ENCODE measurements at places on chromosomes 5 and 9. TPM values are rescaled to one million over a fixed set of nuclear protein-coding genes. Genes with fewer than 3 reads are reported as not detected.

DNA sequence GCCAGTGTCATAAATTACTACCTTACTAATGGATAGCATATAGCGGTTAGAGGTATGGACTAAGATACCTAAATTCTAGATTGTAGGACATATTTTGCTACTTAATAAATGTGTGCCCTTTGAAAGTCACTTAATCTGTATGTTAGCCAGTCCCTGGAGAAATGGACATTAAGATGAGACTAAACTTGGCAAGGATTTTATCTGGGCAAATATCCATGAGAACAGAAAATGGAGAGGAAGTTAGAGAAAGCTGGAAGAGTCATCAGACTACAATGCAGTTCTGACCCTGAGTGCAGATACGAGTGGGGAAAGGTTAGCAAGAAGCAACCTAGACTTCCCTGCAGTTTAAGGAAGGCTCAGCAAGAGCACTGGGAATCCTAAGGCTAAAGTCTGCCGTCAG, 33.0 kb downstream of the TBCA start:
- no peak for DNase-seq

DNA sequence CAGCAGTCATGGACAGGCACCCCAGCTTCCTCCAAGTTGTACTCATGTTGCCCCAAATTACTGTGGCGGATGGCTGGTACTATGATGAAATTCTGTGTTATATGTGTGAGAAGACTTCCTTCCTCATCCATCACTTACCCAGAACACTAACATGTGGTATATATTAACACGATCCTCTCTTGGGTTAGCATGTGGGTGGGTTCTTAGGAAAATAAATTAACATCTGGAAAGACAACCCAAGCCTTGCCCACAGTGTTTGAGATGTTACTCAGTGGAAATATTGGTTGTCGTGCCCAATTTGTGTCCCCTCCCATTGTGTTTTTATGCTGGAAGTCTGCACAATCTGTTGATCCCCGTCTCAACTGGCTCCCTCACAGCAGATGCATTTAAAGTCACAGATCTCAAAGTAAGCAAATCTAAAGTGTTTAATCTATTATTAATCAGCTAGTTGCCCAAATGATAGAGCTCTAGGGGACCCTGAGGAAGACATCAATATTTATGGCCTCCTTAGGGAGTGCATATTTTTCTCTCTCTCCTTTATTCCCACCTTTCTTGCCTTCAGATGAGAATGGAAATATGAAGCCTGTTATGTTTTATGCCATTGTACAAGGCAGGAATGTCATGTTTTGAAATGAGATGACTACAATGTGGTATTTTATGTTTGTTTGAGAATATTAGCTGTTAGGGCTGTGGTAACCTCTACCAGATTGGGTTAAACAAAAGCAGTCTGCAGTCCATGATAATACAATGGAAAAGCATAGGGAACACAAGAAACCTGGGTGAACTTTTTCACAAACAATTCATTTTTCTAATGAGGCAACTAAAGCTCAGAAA, 93.9 kb downstream of the GRIA1 start:
- DNase-seq: no peak

DNA sequence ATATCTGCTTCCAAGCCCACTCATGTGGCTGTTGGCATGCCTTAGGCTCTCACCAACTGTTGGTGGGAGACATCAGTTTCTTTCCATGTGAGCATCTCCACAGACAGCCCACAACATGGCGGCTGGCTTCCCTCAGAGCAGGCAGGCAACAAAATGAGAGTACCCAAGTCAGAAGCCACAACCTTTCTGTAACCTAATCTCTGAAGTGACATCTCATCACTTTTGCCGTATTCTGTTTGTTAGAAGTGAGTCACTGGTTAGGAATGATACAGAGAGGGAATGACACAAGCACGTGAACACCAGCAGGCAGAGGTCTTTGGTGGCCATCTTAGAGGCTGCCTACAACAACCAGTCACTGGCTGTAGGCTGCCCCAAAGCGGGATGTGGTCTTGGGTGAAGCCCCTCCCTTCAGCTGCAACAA, 88.6 kb upstream of the RASGRF2 start:
- no peak for DNase-seq

- DNase-seq: peak; percentile 69
Observed at GRCh38 chr5:69368458-69369339, 621 bp downstream of the AK6 start.

The GRK6 gene
- polyA plus RNA-seq: 16.2 TPM

GRCh38 chr9:128182893-128183588, 8.3 kb downstream of the CIZ1 start:
- DNase-seq: no peak

- no peak for DNase-seq
Observed at GRCh38 chr5:55657443-55657842, 54.7 kb downstream of the SLC38A9 start.
